ENCODE measurements at places on chromosomes 16 and 17.

DNA sequence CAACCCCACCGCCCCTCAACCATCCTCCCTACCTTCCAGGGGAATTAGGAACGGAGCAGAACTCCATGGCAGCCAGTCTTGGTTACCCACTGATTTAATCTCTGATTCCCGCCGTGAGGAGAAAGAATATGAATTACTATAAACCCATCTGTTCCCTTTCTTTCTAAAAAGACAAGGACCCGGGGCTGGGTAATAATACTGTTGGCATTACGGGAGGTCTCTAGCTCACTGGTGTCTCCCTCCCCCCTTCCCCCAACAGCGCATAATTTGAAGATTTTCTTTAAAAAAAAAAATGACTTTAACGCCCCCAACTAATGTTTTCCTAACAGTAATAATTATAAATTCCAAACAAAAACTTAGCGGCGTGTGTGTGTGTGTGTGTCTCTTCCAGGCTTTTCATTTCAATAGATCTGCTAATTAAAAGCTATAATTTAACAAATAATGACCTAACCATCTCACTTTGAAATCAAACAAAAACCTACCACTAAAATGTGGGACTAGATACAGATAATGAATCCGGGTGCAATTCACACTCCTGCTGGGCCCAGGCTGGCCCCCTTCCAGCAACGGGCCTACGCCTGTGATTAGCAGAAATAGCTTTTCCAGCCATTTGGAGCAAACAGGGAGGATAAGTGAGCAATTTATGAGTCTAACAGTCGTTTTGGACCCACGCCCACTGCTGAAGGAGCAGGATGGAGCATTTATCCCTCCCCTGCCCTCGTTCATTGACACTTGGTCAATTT, 18.2 kb upstream of the BHLHA9 start:
- peak; percentile 47 for DNase-seq

DNA sequence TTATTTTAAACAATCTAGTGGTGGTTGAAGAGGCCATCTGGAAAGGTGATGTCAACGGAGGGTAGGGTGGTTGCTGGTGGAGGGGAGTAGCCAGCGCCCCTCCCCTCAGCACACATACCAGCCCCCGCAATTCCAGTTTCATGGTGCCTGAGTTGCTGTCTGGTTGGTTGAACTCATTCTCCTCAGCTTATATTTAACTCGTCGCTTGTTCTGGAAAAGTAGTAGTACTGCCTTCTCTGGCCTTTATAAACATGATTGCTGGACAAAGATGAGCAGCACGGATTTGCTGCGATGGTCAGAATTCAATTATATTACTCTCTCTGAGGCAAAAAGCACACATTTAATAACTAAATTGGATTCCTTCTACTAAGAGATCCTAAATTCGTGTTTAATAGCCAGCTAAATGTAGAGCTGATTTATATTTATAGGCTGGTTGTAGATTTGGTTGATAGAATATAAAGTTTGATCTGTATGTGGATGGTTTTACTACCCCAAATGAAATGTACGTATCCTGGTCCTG, 238.0 kb upstream of the TBX2 start:
- DNase-seq: no peak

GRCh38 chr17:56389356-56389755, 204.1 kb upstream of the NOG start:
- no peak for DNase-seq

- DNase-seq: no peak
Measured at GRCh38 chr16:30068750-30069610, 3.4 kb downstream of the ALDOA start.

GRCh38 chr16:86614699-86615098, 36.4 kb downstream of the FOXL1 start:
- DNase-seq: no peak

- DNase-seq: no peak
Measured at GRCh38 chr16:48352648-48353390, 32.4 kb downstream of the SIAH1 start.

- DNase-seq: no peak
Measured at GRCh38 chr17:34118564-34118963, 136.5 kb upstream of the CCL2 start.

- no peak for DNase-seq
Measured at GRCh38 chr17:29102741-29103181, 59.8 kb downstream of the PIPOX start.

DNA sequence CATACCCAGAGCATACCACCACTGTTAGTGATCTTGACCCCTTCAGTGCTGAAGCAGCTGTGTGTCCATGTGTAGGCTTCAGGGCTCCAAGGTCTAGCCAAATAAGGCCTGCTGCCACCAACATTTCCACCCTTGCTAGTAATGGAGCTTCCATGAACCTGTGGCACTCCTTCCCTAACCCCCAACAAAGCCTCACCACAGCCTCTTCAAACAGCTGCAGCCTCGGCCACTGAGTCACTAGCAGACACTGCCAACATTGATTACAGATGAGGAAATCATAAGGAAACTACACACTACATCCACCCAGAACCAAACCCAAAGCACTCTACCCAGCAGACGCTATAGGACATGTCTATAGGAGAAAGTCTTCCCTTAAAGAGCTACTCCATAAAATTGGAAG, 610.7 kb downstream of the KCNJ2 start:
- DNase-seq: no peak

- DNase-seq: no peak
Measured at GRCh38 chr16:49849754-49850108, 6.2 kb downstream of the ZNF423 start.

GRCh38 chr17:7634384-7634783, 4.4 kb downstream of the SHBG start:
- peak; percentile 77 for DNase-seq

- peak; percentile 31 for DNase-seq
Measured at GRCh38 chr17:78645421-78646295, 68.5 kb upstream of the DNAH17 start.

GRCh38 chr17:77734371-77735080, 224.0 kb upstream of the TNRC6C start:
- DNase-seq: peak; percentile 99

GRCh38 chr17:34826332-34826731, 134.9 kb downstream of the CCT6B start:
- no peak for DNase-seq

DNA sequence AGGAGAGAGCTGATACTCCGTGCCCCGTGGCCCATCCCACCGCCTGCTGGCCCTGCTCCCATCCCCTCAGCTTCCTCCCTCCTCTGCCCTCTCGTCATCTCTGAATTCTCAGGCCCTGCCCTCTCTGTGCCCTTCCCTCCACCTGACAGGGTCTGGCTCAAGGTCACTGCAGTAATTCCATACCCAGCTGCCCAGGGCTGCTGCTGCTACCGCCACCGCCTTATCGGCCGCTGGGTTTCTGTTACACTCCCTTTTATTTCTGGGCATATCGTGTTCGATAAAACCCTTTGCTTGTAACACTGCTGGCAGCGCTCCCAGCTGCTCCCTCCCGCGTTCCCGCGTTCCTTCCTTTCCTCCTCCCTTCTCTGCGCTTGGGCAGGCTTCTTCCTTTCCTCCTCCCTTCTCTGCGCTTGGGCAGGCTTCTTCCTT, 1.2 kb downstream of the EPN3 start:
- no peak for DNase-seq

DNA sequence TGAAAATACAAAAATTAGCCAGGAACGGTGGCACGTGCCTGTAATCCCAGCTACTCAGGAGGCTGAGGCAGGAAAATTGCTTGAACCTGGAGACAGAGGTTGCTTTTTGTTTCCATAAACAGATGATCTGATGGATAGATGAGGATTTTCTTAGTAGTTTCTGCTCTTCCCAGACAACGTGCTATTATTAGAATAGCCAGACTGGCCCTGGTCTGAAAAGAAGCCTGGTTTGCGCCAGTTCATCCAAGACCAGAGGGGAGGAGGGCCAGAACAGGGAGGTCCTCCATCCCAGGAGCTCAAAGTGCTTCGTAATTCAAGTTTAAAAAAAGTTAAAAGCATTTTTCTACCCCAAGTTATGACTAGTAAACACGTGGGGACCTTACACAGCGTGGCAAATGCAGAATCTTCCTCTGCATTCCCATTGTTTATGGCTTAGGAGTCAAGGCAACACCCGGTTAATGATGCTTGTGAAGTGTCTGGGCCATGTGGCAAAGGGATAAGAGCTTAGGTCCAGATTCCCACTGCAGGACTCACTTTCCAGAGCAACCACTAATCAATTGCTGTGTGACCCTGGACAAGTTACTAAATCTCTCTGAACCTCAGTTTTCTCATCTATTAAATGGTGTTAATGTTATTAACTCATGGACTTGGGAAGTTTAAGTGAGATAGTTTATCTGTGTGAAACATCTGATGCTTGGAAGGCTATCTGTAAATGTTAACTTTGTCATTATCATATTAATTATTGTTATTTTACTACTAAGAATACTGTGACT, 205.4 kb downstream of the CCDC182 start:
- no peak for DNase-seq

GRCh38 chr17:60137731-60138130, 12.0 kb upstream of the CA4 start:
- DNase-seq: no peak

GRCh38 chr16:85754413-85754812, 3.5 kb upstream of the C16orf74 start:
- DNase-seq: no peak

DNA sequence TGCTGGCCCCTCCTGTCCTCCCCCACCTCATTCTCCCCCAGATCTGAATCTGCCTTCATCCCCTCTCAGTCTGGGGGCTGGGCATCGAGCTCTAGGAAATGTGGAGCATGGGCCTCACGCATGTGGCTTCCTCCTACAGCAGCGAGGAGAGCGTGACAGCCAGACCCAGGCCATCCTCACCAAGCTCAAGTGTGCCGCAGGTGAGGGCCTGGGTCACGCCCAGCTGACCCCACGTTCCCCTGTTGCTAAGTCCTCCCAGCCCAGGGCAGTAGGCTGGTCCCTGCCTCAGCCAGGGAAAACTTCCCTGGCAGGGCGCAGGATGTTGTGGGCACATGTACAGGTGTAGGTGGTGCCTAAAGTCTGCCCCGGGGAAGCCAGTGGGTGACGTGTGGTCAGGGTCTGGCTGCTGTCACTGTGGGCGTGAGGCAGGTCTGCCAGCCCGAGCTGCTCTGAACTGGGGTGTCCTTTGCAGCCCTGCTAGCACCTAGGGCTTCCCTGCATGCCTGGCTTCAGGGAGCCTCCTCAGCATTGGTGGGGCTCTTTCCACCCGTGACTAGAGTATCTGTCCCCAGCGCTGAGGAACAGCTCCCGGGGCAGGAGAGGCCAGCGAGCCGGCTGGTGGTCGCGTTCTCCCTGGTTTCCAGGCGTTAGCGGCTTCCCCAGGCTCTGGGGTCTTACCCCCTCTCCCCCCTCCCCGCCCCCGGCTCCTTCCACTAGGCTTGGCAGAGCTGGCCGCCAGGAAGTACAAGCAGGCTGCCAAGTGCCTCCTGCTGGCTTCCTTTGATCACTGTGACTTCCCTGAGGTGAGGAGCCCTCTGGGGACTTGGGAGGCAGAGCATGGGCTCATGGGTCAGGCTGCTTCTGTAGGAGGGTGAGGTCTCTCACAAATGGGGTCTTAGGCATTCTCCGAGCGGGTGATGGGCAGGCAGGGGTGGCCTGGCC, 3.6 kb downstream of the GPS1 start:
- no peak for DNase-seq

GRCh38 chr16:69935740-69936139, 15.4 kb upstream of the CLEC18A start:
- no peak for DNase-seq

DNA sequence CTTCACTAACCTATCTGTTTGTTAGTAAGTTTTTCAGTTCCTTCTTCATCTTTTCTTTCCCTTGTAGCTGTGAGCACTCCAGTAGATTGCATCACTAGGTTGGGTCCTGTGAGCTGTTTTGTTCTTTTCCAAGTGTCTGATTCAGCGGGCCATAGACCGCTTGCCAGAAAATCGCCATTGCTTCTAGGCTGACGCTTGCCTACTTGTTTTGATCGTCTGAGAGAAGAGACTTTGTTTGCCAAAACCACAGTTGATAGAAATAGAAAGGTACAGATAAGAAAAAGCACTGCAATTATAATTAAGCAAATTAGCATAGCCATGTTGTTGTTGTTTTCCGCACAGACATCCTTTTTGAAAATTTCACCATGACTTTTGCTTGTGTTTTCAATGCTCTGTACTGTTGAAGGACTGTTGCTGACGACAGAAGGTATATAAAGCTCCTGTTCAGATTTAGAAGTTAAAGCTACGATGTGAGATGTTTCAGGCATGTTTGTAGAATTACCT, 3.1 kb downstream of the EVI2A start:
- no peak for DNase-seq

DNA sequence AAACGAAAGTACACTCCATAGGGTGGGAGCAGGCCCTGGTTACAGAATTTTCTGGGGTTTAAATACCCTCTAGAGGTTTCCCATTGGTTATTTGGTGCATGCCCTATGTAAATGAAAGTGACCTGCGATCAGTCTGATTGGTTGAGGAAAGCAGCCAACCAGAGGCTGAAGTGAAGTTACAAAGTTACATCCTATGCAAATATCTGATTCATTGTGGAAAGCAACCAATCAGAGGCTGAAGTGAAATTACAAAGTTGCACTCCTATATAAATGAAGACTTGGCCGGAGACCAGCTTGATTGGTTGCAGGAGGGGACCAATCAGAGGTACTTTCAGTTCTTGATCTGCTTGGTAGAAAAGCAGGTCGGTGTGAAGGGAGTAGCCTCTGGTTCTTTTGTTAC, 24.4 kb downstream of the NAA60 start:
- DNase-seq: no peak

- DNase-seq: no peak
Measured at GRCh38 chr17:58371300-58371950, 19.4 kb upstream of the SUPT4H1 start.

GRCh38 chr17:17443173-17443572, 33.6 kb upstream of the MED9 start:
- DNase-seq: no peak

DNA sequence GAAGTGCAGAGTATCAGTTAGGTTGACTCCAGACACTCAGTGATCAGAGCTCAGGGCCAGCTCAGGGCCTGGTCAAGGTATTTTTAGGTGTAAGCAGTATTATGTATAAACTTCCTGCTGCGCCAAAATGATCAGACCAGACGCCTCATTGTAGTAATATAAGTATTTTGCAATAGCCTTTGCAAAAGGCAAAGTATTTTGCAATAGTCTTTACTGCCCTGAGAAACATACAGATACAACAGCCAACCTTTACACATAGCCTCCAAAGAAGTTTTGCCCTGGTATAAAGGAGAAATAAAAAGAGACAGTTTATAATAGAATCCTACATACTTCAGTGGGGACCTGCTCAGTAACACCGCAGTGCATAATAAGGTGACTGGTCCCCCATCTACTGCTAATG, 333.0 kb upstream of the EEF2KMT start:
- DNase-seq: no peak

- DNase-seq: no peak
Measured at GRCh38 chr16:87552072-87552718, 50.1 kb upstream of the JPH3 start.

- DNase-seq: no peak
Measured at GRCh38 chr16:28090646-28091377, 27.3 kb upstream of the GSG1L start.

- no peak for DNase-seq
Measured at GRCh38 chr17:60909405-60909804, 231.8 kb downstream of the BCAS3 start.
